ENCODE measurements at places on chromosomes 6 and 20. TPM values are rescaled to one million over a fixed set of nuclear protein-coding genes. Genes with fewer than 3 reads are reported as not detected.

- no peak for DNase-seq
Observed at GRCh38 chr6:139778688-139779087, 404.2 kb upstream of the CITED2 start.

- no peak for DNase-seq
Observed at GRCh38 chr20:36454698-36455427, 86.5 kb upstream of the MYL9 start.

GRCh38 chr6:118709859-118710350 lies 58.5 kb upstream of the CEP85L start:
- DNase-seq, result no peak

GRCh38 chr6:13048113-13048512 lies 280.2 kb downstream of the TBC1D7 start:
- DNase-seq, result no peak

- no peak for DNase-seq
Observed at GRCh38 chr6:33981421-33981820, 164.5 kb downstream of the GRM4 start.

DNA sequence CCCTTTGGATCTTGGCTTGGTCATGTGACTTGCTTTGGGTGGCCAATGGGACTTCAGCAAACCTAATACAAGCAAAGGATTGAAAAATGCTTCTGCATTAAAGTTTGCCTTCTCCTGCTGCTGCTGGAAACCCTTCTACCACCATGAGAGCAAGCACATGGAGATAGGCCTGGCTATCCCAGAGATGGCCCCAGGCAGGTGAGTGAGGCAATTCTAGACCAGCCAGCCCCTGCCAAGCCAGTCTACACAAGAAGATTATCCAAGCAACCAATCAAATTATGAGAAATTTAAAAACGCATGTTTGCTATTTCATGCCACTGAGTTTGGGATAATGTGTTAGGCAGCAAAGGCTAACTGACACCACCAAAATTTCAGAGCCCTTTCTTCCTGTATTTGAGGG lies 274.3 kb downstream of the TFAP2C start:
- DNase-seq, result no peak

GRCh38 chr20:44683263-44684046 lies 31.7 kb upstream of the CCN5 start:
- DNase-seq, result no peak

- DNase-seq, result no peak
Observed at GRCh38 chr6:25486550-25486949, 165.5 kb upstream of the SCGN start.

Gene OTOR
- not detected for polyA plus RNA-seq

DNA sequence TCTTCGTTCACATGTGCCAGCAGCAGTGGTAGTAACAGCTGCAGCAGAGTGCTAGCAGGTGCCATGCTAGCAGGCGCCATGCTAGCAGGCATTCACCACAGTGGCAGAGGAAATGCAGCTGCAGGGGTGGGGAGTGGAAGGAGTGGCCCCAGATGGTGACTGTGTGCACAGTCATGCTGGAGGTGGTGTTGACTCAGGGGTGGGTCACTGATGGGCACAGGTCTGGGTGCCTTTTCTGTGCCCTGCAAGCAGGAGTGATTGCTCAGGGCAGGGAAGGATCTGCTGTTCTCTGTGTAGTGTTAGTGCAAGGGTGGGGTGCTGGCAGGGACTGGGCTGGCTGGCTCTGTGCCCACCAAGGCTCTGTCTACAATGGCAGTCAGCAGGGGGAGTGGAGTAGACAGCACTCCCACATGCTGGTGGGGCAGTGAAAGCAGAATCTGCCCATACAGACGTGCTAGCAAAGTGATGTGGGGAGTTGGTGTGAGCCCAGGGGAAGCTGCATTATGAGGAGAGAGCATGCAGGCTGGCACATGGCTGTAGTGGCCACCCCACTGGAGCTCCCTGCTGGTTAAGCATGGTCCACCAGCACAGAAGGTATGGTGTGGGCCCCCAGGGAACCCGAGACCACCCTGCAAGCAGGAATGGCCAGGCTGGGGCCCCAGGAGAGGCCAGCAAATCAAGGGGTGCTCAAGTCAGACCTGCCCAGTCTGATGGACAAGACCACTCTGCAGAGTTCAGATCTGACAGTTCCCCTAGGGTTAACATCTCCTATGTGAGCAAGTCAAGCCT lies 11.4 kb upstream of the TSPYL4 start:
- DNase-seq, result no peak

- no peak for DNase-seq
Observed at GRCh38 chr6:38305995-38306681, 333.6 kb downstream of the BTBD9 start.

DNA sequence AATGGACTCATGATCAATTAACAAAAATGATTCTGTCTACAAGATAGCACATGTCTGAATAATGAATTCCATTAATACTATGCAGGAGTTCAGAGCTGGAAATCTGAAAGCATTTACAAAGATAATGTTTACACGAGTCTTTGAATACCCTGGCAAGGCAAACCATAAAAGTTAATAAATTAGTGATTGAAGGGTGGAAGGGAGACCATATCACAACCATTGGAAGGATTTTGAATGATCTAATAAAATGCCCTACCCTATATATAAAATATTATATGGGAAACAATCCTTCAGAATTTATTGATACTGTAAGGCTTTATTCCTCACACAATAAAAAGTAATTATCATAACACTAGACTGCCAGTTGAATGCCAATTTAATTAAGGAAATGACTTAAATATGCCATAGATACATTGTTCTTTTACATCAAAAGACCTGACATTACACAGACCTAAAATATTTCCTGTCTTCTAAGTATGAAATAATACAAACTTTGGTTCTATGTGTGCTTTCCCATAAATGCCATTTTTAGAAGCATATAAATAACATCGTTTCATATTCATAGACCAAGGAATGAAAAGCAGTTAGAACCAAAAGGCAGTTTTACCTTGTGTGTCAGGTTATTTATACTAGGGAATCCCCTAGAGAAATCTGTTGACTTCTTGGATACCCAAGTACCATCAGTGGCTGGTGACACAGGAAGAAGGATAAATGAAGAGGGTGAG lies 249.2 kb upstream of the MARCKS start:
- no peak for DNase-seq

DNA sequence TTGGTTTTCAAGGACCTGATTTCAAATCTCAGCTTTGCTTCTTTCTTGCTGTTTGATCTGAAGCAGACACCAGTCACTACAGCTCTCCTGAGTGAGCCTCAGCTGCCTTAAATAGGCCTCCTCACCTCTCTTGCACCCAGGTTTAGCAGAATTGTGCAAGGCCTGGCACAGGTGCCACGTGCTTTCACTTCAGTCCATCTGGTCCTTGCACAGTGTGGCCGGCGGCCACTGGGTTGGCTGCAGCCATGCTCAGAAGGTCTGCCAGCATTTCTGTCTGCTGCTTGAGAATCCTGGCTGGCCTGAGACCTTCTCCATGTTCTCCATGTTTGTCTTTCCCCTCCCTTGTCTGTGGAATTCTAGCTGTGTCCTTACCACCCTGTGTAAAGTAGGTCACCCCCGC lies 14.5 kb upstream of the DAAM2 start:
- no peak for DNase-seq

GRCh38 chr6:90297115-90297866 lies 648 bp upstream of the BACH2 start:
- DNase-seq, result no peak

Gene SLC13A3
- polyA plus RNA-seq, result 7.8 TPM

Gene SNTA1
- polyA plus RNA-seq, result 11.2 TPM

GRCh38 chr6:19415605-19416326 lies 421.4 kb upstream of the ID4 start:
- DNase-seq, result no peak

Gene F13A1
- 58.9 TPM for polyA plus RNA-seq

Gene SNAI1
- 7.7 TPM for polyA plus RNA-seq

- DNase-seq, result no peak
Observed at GRCh38 chr6:113375950-113376846, 480.9 kb upstream of the MARCKS start.

DNA sequence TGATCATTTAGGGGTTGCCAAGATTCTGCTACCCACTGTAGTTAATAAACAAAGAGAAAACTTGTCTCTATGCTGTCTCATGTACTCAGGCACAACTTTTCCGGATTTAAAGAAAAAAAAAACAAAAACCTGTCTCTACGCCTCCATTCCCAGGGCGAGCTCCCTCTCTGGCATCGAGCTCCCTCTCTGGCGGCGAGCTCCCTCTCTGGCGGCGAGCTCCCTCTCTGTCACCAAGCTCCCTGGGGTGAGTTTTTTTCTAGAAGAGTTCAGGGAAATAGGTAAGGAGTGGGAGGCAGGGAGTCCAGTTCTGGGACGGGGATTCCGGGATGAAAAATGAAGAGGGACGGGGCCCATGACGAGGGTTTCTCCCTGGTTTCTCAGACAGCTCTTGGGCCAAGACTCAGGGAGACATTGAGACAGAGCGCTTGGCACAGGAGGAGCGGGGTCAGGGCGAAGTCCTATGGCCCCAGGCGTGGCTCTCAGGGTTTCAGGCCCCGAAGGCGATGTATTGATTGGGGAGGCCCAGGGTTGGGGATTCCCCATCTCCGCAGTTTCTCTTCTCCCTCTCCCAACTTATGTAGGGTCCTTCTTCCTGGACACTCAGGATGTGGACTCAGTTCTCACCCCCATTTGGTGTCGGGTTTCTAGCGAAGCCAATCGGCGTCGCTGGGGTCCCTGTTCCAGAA lies 16.5 kb upstream of the HLA-A start:
- DNase-seq, result peak; percentile 76

Gene CST7
- 1.4 TPM for polyA plus RNA-seq

- no peak for DNase-seq
Observed at GRCh38 chr6:20444786-20445271, 43.1 kb downstream of the E2F3 start.

- DNase-seq, result no peak
Observed at GRCh38 chr6:138104618-138105213, 2.5 kb downstream of the PERP start.

Gene ZBP1
- polyA plus RNA-seq, result 0.37 TPM

DNA sequence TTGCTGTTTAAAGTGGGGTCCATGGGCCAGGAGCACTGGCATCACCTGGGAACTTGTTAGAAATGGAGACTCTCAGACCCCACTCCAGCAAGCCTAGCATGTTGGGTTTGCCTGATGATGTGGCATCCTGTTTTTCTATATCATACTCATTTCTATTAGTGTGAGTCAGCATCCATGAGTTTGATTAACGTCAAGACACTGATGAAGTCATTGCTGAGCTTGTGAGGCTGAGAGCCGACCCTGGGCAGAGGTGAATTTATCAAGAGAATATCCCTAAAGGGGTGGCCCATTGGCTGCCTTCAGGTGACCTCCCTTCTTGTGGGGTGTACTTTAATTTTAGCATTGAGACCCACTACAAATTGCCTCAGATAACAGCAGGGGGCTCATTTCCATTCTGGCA lies 43.4 kb upstream of the RNF144B start:
- no peak for DNase-seq

DNA sequence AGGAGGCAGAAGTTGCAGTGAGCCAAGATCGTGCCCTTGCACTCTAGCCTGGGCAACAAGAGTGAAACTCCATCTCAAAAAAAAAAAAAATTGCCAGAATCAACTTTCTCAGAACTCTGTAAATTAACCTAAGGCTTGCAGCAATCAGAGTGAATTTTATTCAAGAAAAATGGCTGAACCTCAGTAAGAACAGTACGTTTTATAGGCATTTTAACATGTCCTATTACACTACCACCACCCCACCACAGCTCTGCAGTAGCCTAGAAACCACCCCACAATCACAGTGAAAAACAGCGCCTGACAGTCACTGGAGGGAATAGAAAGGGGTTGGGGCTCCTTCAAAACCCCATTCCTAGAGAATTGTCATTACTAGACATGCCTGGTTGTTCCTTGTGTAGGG lies 16.4 kb upstream of the BTN1A1 start:
- no peak for DNase-seq

Gene ISM1
- 7.3 TPM for polyA plus RNA-seq

- no peak for DNase-seq
Observed at GRCh38 chr6:68975816-68976215, 340.7 kb downstream of the ADGRB3 start.

DNA sequence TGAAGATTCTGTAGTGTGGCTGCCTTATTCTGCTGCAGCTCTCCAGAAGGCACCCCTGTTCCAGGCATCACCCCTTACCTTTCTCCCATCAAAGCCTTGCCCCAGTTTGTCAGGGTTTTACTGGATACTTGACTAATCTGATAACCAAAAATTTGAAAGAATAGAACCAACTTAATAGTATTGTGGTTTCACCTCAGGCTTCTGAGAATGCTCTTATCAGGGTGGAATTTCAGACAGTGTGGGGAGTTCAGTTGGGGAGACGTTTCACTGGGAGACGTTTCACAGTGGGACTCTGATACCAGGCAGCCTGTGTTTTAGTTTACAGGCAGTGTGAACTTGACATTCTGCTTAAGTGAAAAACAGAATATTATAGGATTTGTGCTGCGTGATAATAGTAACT lies 50.5 kb downstream of the SCAND1 start:
- DNase-seq, result no peak

GRCh38 chr6:55980627-55981211 lies 105.3 kb upstream of the BMP5 start:
- DNase-seq, result peak; percentile 39

DNA sequence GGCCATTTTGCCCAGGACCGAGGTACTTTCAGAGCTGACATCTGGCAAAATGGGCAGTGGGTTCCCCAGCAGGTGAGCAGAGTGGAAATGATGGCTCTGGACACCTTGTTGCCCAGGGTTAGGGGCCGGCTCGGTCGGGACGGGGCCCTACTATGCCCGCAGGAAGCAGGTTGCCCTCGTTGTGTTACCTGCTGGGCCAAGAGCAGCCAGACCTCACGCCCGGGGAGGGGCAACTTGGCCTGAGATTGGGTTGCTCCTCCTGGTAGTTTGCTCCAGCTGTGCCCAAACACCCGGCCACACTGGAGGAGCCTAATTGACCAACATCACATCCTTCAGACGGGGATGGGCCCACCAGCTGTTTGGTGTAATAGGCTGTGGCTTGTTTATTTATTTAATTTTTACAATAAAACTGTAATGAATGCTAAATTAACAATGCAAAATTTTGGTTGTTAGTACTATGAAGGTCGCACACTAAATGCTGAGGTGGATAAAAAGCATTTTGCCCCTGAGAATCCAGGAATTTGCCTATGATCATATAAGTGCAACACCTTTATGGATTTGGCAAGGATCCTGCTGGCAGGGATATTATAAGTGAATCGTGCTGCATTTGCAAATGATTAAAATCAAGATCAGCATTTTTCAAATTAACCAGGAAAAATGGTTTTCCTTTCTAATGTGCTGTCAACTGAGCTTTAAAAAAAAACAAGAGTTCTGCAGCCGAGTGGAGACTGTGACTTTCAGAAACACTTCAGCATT lies 26.6 kb upstream of the PCMTD2 start:
- DNase-seq, result no peak

DNA sequence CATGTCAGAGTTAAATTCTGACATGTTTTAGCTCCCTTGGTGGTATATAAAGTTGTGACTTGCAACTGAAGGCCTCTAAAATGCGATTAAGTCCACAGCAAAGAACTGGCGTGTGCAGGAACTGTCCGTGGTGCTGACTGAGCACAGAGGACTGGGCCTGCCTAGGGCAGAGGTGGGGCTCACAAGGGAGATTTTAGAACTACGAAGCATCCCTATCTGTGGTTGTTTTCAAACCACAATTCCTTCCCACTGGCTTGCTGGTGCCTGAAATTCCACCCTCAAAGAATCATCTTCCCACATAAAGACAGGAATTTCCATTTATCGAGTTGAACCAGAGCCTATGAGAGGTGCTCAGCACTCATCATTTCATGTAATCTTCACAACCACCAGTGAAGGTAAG lies 30.1 kb downstream of the RIMS4 start:
- peak; percentile 39 for DNase-seq

Data from right lung (tissue), 10 donors.